ENCODE measurements at places on chromosomes 13 and 19. TPM values are rescaled to one million over a fixed set of nuclear protein-coding genes. Genes with fewer than 3 reads are reported as not detected.

LIM2 gene
- not detected for total RNA-seq

JAK3 gene
- 0.14 TPM for total RNA-seq

RUVBL2 gene
- total RNA-seq = 255 TPM

C19orf73 gene
- total RNA-seq = 1.9 TPM

PRR19 gene
- total RNA-seq = 4.2 TPM

SELENOV gene
- not detected for total RNA-seq

ZNF154 gene
- not detected for total RNA-seq

IGFL3 gene
- total RNA-seq = not detected

TMEM145 gene
- 3.8 TPM for total RNA-seq

RASAL3 gene
- not detected for total RNA-seq

PDX1 gene
- not detected for total RNA-seq

ELANE gene
- 0.46 TPM for total RNA-seq

SLC25A41 gene
- 0.13 TPM for total RNA-seq

HSPB6 gene
- total RNA-seq = 0.27 TPM

SUGT1 gene
- total RNA-seq = 40.8 TPM

MISP3 gene
- total RNA-seq = 3.8 TPM

SIGLEC12 gene
- not detected for total RNA-seq

ZNF99 gene
- total RNA-seq = not detected

COL5A3 gene
- 2.7 TPM for total RNA-seq

HIPK4 gene
- 0.22 TPM for total RNA-seq

FPR1 gene
- total RNA-seq = 0.08 TPM

TUBA3C gene
- total RNA-seq = not detected

ZNF492 gene
- total RNA-seq = not detected

STAP2 gene
- total RNA-seq = not detected

CHST8 gene
- total RNA-seq = 0.10 TPM

CYP4F22 gene
- 0.29 TPM for total RNA-seq

ZNF835 gene
- not detected for total RNA-seq

MEIOSIN gene
- total RNA-seq = 0.05 TPM

DAND5 gene
- total RNA-seq = not detected

LRCH1 gene
- 8.8 TPM for total RNA-seq

HIF3A gene
- total RNA-seq = 0.06 TPM

ADGRE3 gene
- not detected for total RNA-seq

CGB3 gene
- total RNA-seq = not detected

PROZ gene
- not detected for total RNA-seq

OR2Z1 gene
- not detected for total RNA-seq
